ACHN (cell line): ENCODE measurements at places on chromosomes 16 and 17.

- no peak for DNase-seq
Measured at GRCh38 chr17:18144855-18145254, 36.3 kb downstream of the MYO15A start.

DNA sequence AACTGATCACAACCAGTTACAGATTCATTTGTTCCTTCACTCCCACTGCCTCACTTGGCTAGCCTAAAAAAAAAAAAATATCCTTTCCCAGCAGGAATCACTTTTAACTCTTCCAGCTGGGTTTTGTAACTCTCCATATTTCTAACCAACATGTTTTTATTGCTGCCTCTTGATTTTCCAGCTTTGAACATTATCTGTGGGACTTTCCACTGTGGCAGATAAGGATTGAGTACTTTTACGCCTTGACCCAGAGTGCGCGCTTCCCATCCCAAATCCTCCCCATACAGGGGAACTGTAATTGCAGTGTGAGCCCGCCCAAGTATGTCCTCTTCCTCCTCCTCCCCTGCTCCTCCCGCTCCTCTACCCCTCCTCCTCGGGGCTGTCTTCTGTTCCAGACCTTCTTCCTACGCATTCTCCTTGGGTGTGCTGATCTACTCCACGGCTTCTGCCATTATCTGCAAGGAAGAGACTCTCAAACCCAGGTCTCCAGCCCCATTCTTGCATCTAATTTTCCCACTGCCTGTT is 43.4 kb downstream of the CYB5D2 start:
- no peak for DNase-seq

DNA sequence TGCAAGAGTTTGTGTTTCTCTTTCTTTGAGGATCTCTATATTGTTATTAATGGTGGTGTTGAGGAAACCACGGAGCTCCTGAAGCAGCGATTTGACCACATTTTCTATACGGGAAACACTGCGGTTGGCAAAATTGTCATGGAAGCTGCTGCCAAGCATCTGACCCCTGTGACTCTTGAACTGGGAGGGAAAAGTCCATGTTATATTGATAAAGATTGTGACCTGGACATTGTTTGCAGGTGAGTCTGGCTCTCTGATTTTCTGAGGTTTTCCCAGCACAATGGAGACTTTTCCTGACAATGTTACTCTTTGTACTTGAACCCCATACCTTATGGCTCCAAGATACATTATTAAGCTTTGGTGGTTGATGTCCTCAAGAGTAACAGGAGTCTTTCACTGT is 7.8 kb downstream of the ALDH3A2 start:
- DNase-seq: no peak

GRCh38 chr16:11599579-11599978 is 12.9 kb upstream of the LITAF start:
- DNase-seq: no peak

DNA sequence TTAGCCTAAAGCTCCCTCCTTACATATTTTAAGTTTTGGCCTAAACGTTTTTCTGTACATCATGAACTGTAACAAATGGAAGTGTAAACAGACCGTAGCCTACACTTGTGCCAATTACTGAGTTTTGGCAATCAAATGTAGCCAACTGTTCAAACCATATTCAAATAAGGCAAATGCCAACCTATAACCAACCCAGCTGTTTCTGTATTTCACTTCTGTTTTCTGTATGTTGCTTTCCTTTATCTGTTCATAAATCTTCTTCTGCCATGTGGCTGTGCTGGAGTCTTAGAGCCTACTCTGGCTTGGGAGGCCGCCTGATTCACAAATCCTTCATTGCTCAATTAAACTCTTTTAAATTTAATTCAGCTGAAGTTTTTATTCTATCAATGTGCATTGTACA is 6.9 kb upstream of the C16orf78 start:
- no peak for DNase-seq
